ENCODE measurements at places on chromosomes 2 and 18.

- DNase-seq = no peak
These were observed 34.9 kb upstream of the ATP8B1 start for GRCh38 chr18:57837917-57838548.

GRCh38 chr2:178521304-178522150 lies 41.3 kb downstream of the PLEKHA3 start:
- no peak for DNase-seq

GRCh38 chr2:173148520-173148919 lies 72.9 kb downstream of the MAP3K20 start:
- DNase-seq = no peak

- no peak for DNase-seq
These were observed 60.0 kb upstream of the THSD7B start for GRCh38 chr2:136705336-136705735.

DNA sequence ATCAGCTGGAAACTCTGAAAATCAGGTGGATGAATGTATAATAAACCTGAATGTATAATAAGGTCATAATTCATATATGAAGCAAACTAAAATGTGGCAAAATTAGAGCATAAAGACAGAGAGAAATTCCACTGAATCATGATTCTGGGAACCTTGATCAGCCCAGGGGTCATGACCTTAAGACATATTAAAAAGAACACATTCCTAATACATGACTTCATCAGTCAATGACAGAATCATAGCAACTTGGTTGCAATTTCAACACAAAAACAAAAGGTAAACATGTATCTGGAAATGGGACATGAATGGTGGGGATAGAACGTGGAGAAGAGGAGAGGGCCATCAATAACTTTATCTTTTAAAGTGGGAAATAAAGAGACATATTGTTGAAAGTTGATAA lies 17.6 kb downstream of the AFF3 start:
- peak; percentile 50 for DNase-seq

GRCh38 chr2:54483426-54483825 lies 27.3 kb downstream of the SPTBN1 start:
- DNase-seq = no peak

- no peak for DNase-seq
These were observed 15.0 kb upstream of the OTOF start for GRCh38 chr2:26492749-26493515.

DNA sequence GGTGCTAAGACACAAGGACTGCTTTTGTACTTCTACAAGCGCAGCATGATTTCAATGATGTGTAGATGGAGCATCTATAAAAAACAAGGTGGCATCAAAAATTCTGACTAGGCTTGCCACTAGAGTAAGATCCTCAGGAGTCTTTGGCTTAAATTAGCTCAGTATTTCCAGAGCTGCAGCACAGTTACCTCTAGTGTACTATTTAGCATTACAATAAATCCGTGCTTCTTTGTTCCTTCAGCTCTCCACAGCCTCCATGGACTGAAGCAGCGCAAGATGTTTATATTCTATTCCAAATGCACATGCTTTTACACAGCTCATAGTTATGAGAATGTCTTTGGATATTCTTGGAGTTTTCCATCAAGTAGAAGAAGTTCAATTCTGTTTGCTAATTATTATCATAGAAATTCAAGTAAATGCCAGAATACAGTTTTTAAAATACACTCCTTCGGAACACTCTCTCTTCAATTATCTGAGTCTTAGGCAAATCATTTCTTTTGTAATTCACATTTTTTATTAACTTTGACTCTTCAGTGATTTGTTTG lies 1133.0 kb upstream of the LRRTM1 start:
- no peak for DNase-seq

DNA sequence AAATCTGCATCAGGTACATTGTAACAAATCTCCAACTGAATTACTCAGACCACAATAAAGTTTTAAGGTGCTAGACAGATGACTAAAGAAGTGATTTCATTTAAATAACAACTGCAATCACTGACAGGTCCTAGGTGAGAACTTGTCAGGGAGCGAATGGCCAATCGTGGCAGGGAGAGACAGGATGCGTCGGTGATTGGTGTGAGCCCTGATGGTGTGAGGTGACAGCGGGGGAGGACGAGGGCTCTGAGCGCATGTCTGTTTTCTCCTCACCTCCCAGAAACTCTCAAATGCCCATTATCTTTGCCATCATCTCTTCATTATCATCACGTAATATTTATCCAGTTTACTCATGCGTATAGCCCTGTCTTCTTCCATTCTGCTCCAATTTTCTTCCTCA lies 207.9 kb upstream of the LYPD1 start:
- no peak for DNase-seq

DNA sequence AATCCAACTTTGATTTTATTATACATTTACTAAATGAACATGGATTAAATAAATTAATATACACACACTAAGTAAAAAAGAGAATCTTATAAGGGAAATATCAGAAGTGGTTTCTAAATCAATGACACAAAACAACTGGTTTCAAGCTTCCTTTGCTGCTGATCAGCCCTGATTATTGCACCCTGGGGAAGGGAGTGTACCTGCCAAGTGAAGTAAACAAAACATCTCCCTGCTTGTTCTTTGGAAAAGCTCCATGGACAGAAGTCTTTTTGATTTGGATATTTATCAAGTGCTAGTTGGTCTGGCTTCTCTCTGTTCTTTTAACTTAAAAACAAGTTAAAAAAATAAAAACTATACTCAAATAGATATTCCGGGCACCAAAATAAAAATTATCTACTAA lies 190.1 kb downstream of the PDE11A start:
- DNase-seq = no peak

DNA sequence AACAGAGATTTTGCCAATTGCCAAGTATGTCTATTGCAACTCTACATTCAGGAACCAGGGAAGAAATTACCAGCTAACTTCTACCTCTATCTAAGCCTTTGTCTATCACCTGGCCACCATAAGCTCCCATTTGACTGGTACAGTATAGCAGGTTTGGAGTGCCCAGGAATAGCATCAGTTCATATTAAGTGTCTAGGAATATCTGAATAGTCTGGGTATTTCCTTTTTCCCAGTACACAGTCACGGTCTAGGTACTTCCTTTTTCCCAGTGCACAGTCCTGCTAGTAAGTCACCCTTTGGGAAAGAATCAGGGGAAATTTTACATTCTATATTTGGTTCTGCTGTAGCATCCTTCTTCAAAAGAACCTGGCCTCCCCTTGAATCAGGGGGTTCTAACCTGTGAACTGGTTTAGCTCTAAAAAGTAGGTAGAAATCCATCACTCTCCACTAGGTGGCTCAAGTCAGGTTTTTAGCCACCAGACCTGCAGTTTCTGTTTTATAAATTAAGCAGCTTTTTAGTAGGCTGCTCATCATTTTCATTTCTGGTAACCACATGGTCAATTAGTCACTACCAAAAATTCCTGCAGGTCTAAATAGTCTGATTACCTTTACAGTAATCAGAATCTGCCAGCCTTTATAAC lies 49.3 kb upstream of the DNAJC10 start:
- DNase-seq = no peak

- DNase-seq = no peak
These were observed 211.7 kb downstream of the GLI2 start for GRCh38 chr2:120947327-120947726.

- DNase-seq = no peak
These were observed 204.9 kb downstream of the PID1 start for GRCh38 chr2:229066121-229066715.

DNA sequence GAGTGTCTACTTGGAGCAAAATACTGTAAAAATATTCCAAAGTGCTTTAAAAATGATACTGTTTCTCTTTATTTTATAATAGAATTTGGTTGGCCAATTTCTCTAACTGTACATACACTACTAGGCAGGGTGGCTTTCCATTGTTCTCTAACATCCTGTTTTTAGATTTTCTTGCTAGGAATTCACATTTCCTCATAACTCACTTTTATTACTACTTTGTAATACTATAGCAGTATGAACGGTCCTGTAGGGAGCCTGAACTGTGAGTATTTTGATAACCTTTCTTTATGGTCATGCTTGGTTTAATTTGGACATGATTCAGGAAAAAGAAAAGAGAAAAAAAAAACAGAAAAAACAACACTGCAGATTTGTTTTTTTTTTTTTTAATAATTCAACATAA lies 37.8 kb downstream of the GCG start:
- no peak for DNase-seq

DNA sequence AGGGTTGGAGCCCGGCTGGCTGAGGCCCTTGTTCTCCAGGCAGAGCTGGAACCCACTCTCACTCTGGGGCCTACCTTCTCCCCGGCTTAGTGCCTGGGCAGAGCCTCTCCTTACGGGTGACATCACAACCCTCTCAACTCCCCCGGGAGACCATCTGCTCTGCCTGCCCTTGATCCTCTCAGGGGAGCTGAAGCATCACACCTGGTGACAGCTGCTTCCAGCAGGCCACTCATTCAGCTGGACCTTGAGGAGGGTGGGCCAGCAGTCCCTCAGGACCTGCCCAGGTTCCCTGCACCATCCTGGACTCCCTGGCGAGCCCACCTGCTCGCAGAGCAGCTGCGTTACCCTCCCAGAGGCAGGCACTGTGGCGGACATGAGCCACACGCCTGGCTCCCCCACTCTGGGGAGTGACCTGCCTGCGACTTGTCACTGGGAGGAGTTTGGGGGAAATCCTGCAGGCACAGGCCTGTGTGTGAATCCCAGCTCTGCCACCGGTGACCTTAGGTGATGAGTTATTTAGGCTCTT lies 13.1 kb downstream of the HS6ST1 start:
- no peak for DNase-seq

DNA sequence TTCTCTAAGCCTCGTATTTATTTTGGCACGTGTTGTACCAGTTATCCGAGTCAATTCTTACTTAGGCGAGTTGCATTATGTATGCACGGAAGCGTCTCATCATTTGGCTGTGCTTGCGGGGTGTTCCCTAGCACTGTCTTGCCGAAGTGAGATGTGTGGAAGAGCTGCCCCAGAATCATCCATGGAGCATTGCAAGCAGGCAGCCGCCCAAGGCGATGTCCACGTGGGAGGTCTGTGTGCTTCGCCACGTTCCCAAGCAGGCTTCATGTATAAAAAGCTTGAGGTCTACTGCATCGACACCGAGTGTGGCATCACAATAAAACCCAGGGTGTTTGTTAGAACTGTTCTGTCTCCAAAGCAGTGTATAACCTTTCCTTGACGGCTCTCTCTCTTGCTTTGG lies 849.9 kb downstream of the DCDC2C start:
- no peak for DNase-seq

DNA sequence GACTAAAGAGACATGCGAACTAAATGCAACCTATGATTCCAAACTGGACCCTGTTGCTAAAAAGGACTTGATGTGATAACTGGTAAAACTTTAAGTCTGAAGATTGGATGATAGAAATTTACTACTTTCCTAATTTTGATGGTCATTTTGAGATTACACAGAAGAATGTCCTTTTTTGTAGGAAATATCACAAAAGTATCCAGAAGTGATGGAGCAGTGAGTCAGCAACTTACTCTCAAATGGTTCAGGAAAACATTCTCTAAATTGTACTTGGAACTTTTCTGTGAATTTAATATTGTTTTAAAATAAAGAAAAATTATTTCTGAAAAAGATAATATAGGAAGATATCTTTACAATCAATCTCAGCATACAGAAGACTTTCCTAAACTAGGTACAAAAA lies 19.9 kb downstream of the MBOAT2 start:
- no peak for DNase-seq

DNA sequence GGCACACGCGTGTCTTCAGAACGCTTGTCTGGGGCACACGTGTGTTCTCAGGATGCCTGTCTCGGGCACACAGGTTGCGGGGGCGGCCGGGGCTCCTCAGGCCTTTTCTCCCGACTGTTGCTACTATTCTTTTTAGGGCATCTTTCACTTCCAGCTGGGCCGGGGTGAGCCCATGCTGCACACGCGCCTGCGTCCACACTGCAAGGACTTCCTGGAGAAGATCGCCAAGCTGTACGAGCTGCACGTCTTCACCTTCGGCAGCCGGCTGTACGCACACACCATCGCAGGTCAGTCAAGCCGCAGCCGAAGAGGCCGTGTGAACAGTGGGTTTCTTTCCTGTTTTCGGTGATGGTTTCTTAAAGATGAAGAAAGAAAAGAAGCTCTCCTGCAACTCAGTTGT lies 25.0 kb downstream of the CTDP1 start:
- DNase-seq = no peak

- no peak for DNase-seq
These were observed 36.4 kb downstream of the PPIG start for GRCh38 chr2:169620509-169620908.

DNA sequence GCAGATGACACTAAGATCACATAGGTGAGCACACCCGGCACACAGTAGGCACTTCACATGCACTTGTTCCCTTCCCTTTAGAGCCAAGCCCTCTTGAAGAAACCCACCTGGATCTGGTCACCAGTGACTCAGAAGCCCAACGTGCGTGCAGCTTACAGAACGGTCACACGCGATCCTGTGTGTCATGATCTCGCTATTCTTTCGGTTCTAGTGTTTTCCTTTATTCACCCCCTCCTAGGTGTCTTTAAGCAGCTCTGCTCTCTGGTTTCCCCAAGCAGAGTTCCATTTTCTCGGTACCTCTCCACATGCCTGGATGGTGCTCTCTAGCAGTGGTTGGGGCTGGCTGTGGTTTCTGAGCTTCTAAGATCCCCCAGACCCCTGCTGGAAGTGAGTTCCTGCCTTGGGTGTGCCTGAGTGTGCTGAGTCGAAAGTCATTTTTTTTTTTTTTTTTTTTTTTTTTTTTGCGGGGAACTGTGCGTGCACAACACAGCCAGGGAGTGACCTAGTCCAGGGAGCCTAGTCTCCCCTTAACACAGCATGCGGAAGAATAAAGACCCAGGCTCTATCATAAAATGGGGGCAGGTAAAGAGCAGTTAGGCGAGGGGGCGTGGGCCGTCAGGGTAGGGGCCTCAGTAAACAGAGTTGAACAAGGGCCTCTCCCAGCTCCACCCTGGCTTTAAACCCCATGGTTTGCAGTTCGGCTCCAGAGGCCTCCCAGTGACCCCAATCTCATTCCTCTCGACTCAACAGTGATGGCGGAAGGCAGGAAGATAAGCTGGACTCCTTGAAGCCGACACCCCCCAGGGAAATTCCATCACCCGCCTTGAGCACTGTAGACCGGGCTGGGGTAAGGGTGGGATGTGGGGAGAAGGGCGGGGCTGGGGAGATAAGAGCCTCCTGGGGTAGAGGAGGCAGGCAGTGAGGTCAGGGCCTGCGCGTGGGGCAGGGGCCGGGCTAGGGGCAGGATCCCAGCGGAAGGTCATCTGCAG lies 29.8 kb upstream of the DNMT3A start:
- no peak for DNase-seq

DNA sequence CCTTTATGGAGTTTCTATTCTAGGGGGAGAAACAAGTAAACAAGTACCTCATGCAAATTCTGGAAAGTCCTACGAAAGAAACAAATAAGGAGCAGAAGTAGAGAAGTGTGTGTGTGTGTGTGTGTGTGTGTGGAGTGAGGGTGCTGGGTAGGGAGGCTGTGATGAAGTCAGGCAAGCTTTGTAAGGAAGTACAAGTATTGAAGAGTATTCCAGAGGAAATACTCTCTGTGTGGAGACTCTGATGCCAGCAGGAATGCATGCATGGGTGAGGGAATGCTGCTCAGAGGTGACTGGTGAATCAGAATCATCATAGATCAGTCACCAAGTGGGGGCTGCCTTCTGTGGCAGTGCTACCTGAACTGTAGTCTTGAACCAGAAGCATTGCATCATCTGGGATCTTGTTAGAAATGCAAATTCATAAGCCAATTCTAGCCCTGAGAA lies 34.5 kb downstream of the SLC4A3 start:
- no peak for DNase-seq

- no peak for DNase-seq
These were observed 180.0 kb downstream of the NAPG start for GRCh38 chr18:10705786-10706185.

- DNase-seq = no peak
These were observed 111.5 kb upstream of the MGAT5 start for GRCh38 chr2:134142341-134142738.
